ENCODE measurements at places on chromosomes 6 and 20.

- DNase-seq: no peak
Observed at GRCh38 chr6:10576226-10576625, 55.1 kb downstream of the GCNT2 start.

DNA sequence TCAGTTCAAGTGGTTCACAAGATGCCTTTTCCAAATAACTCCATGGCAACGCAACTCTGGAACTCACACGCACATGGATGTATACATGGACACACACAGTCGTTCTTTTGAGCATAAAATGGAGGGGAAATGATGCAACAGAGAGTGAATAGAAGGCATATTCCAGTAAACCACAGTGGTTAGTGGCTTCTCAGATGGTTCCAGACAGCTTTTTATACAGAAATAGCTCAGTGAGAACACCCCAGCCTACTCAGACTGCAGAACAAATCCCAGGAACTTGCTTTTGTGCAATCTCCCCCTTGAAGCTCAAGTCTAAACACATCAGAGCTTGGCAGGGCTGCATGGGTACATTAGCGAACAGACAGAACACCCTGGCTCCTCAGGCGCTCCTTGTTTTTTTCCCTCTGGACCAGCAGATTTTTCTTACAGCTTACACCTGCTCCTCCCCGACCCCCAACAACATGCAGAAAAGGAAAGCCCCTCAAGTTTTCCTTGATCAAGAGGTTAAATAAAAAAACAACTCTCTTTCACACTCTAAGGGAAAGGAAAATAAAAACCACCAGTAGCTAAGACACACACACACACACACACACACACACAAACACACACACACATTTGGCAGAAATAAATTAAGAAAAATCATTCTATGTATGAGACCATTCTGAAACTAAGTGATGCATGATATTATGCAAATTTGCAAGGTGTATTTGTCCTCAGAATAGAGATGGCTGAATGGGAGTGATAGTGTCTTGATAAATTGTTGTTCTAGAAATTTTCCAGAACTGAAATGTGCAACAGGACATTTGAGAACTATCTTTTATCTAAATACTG, 51.2 kb upstream of the RANBP9 start:
- DNase-seq: peak; percentile 47

GRCh38 chr6:56450376-56450775, 192.3 kb downstream of the DST start:
- DNase-seq: no peak

DNA sequence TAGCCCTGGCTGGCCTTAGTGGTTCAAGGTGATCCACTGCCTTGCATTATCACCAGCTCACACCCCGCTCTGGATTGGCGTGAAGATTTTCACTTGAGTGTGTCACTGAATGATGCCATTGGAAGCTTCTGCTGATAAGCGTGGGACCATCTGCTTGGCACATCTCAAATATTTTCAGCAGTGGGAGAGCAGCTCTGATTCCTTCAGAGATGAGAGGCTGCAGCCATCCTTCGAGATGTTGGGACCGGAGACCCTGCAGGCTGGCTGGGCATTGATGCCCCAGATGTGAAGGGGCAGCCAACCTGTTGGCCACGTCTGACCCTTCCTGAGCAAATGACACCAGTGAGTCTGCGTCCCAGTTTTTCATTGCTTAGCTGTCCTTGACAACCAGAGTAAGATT, at the start of gene MAS1:
MAS1 (plus strand) TSS at position 197 of the 400 bp plus-strand sequence. CDS start 15,968 bp downstream, outside the sequence.
- no peak for DNase-seq

GRCh38 chr6:44935693-44936300, 392.3 kb upstream of the RUNX2 start:
- DNase-seq: no peak

- DNase-seq: no peak
Observed at GRCh38 chr6:88612631-88613030, 350.8 kb downstream of the RNGTT start.

DNA sequence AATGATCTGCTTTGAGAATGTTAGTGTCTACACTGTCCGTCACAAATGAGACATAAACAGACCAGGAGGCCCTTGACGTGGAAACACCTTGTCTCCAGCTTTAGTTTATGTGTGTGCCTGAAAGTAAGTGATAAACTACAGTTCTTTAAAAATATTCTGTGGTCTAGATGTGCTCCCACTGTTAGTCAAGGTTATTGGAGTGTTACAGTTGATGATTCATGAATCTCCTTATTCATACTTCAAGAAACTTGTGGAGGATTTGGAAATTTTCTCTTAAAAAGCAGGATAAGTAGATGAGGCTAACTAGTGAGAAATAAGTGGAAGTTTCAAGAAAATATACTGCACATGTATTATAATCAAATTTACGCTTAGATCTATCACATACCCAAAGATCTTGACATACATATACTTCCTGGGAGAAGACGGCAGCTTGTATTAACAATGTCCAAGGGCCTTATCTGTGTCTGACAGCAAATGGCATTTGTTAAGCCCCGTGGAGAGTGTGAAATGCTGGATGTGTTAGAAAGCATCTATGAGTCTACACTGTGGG, 90.5 kb upstream of the MBOAT1 start:
- no peak for DNase-seq

- peak; percentile 53 for DNase-seq
Observed at GRCh38 chr20:57322476-57322875, 7.1 kb upstream of the SPO11 start.

DNA sequence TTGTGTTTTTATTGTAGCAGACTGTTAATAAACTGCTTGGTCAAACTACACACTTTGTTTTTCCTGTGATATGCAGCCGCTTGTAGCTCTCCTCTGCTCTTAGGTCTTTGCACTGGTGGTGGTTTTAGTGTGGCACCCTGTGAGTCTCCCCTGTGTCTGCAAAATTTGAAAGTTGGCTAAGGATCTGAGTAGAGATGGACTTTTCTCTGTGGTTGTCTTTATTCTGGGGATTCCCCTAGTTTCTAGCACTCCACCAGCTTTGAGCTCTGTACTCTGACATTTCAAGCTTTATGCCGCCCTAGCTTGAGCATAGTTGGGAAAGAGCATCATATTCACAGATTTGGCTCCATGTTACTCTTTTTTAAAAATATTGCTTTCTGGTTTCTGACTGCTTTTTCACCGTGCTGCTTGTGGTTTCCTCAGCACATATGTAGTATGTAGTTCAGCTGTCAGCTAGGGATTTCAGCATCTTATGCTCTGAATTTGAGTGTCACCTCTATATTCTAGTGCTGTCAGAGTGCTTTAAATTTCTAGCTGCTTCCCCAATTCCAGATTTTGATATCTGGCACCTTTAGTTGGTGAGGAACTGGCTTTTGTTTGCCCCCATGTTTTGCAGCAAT, 25.4 kb downstream of the CDYL start:
- no peak for DNase-seq

DNA sequence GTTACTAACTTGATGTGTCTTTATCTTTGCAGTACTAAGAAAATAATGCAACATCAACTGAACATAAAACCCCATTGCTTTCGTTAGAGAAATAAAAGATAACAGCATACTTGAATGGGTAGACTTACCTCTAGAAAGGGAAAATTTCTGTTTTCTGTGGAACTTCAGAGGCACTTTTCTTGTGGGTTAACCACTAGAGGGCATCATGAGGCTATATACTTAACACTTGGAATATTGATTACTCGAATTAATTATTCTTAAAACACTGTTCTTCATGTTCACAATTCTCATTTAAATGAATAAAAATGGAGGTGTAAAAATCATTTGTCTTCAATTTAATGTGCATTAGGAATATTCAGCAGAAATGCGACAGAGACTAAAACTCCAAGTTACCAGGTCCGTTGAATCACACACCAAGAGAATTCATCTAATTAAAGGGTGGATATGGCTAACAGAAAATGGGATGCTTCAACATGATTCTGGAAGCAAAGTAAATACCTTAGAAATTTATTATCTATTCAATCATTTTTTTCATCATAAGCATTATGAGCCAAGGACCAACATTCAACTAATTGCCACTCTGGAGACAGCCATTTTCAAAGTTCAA, 330.8 kb upstream of the PREP start:
- peak; percentile 18 for DNase-seq

GRCh38 chr6:101760843-101761621, 367.5 kb downstream of the GRIK2 start:
- DNase-seq: no peak

- DNase-seq: peak; percentile 20
Observed at GRCh38 chr6:139531148-139532115, 157.0 kb upstream of the CITED2 start.

GRCh38 chr6:158868122-158868480, 48.9 kb upstream of the EZR start:
- no peak for DNase-seq

DNA sequence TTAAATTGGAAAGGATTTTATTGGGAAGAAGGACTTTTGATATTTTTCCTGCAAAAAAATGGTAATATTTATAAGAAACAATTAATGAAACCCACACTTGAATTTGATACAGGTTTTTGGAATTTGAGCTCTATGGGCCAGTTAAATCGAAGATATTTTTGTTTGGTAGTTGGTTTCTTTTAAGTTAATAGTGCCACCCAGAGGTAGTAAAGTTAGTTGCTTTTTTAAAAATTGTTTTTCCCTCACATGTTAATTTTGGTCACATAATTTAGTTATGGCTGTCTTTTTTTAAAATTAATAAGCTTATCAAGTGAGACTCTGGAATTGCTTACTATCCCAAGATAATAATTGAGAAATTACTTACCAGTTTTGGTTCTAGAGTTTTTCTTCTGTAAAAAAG, 7.1 kb downstream of the PRIM2 start:
- no peak for DNase-seq

DNA sequence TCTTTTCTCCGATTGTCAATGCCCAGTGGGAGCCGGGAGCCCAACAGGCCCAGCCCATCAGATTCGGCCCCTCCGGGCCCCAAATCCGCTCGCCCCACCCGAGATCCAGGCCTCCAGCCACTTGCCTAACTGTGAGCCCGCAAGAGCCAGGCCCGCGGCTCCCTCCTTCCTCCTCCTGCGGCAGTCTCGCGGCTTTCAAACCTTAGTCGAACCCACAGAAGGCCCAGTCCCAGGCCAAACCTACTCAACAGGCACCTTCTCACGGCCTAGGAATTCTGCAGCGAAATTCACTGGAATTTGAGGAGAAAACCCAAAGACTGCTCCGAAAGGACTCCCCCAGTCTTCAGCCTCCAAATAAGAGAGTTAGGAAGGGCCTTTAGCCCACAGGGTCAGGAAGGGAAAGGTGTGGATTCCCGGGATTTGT, 2.8 kb upstream of the TFAP2A start:
- DNase-seq: no peak

DNA sequence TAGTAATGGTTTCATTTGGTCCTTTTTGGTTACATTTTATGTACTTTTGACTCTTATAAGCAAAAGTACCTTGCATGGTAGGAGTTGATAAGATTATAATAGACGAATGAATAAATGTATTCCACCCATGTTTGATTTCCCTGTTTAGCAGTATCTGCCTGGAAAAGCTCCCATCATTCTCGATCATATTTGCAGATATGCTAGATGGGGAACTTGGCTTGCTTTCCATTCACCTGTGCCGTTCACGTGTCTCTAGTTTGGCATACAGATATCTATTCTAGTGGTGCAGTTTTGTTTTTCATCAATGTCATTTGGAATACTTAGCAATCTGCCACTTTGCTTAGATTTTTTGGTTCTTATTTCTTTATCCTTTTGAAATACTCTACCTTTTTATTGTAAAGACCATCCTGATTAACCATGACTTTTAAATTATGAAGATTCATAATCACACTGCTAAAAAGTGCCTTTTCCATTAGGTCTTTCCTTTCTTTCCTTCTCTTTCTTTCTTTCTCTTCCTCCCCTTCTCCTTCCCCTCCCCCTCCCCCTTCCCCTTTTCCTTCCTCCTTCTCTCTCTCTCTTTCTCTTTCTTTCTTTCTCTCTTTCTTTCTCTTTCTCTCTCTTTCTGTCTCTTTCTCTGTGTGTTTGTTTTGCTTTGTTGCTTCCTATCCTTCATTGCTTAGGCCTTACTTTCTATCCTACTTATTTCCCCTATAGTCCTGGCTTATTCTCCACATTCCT, 40.4 kb downstream of the ANKS1A start:
- DNase-seq: no peak

DNA sequence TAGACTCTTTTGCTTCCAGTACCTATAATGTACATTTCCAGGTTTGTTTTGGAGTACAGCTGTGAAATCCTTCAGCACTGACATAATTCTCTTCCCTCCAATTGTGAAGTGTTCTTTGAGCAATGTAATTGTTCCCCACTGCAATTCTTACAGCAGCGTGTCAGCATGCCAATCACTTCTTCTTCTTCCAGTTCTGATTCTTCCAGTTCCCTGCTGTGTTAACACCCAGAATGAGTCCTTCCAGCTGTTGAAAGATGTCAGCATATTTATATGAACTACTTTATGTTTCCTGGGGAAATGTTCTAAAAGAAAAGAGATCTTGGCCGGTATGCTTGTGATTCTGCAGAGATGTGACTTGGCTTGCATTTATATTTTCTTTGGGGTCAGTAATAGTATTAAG, 213.9 kb downstream of the UNC5CL start:
- DNase-seq: no peak

DNA sequence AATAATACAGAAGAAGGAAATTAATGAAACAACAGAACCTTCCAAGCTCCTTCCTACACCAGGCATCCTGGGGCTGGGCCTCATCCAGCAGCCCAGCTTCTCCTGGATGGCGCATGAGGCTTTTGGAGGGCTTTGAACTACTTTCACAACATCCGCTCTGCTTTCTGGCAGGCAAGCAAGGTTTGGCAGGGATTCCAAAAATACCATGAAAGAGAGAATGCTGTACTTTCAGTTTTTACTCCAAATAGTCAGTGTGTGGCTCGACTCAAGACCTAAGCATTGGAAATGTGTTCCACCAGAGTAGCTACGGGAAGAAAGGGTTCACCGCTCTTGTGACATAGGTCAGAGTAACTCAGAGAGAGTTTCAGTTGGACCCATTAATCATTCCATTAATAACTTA, 125.4 kb downstream of the OPRM1 start:
- peak; percentile 55 for DNase-seq

- DNase-seq: no peak
Observed at GRCh38 chr6:43435682-43436437, 8.5 kb downstream of the ABCC10 start.

DNA sequence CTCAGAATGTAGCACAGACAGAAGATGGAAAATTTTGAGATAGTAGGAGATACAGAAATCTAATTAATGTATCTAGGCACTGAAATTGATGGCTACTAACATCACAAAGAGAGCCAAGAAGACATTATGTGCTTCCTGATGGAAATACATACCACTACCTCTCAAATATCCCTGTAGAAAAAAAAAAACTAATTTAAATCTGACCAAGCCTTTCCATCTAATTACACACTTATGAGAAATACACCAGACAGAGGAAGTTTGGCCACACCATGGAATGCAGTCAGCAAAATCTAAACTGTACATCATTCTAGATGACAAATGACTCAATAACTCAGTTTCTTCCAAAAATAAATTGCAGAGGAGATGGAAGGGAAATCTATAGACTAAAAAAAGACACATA, 18.9 kb downstream of the VPS52 start:
- DNase-seq: no peak
